ENCODE measurements at places on chromosomes 3 and 15.
A peak's percentile ranks its signal among the peaks of the same experiment; 100 is the strongest.

GRCh38 chr3:185656321-185656840 is 70.3 kb downstream of the SENP2 start:
- DNase-seq: no peak

DNA sequence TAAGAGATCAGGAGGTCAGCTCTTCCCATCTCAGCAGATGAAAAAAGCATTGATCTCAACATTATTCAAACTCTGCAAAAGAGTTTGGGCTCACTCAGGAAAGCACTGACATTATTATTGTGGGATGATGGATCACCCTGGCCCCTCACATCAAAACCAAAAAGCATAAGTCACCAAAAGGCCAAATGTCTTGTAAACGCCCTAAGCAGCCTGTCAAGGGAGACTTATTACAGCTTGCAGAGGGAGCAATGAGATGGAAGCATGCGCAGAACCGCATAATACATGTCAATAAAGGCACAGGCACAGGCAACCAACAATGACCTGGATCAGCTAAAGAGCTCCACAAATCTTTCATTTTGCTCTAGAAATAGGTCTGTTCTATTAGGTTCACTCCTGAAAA is 4.6 kb downstream of the FSIP1 start:
- no peak for DNase-seq

DNA sequence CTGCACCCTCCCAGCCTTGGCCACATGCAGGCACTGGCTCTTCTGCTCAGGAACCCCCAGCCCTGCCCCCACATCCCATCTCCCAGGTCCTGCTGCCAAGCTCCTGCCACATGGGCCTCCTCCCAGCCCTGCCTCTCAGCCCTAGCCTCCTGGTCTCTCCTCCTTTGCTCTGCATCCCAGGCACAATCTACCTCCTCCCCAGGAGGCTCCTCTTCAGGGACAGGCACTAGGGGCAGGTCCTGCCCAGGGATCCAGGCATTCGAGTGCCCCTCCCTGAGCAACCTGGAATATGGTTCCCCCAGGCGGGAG is 12.4 kb downstream of the DNAJB8 start:
- no peak for DNase-seq

GRCh38 chr3:118990823-118991560 is 43.7 kb downstream of the IGSF11 start:
- DNase-seq: no peak

DNA sequence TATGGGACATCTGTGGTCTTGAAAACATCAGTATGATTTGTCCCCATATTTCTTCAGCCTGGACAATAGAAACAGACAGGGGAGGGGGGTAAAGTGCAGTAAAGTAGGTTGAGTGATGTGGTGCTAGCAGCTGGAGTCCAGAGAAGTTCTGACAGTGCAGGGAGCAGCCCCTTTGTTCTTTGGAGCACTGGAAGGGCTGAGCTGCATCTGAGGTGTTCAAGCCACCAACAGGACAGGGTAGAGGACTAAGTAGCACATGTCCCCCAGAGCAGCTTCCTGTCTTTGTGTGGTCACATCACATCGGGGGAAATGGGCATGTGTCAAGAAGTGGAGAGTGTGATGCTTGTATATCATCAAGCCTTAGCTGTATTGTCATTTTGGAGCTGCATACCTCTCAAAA is 12.1 kb downstream of the MRPS22 start:
- no peak for DNase-seq

DNA sequence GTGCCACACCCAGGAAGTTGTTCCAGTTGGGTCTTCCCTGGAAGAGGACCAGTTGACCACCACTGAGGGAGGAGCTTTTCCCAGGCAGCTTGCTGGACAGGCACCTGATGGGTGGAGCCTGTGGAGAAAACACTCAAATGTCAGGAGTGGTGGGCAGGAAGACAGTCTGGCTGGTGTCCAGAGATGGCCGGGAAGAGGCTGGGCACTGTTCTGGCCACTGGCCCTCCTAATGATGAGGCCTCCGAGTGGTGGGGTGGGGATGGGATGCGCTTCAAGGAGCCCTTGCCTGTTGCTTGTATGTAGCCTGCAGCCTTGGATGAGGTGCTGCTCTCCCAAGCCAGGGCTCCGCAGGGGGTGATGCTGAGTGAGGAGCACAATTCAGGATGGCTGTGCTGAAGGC is 12.3 kb downstream of the PLEKHO2 start:
- DNase-seq: no peak

DNA sequence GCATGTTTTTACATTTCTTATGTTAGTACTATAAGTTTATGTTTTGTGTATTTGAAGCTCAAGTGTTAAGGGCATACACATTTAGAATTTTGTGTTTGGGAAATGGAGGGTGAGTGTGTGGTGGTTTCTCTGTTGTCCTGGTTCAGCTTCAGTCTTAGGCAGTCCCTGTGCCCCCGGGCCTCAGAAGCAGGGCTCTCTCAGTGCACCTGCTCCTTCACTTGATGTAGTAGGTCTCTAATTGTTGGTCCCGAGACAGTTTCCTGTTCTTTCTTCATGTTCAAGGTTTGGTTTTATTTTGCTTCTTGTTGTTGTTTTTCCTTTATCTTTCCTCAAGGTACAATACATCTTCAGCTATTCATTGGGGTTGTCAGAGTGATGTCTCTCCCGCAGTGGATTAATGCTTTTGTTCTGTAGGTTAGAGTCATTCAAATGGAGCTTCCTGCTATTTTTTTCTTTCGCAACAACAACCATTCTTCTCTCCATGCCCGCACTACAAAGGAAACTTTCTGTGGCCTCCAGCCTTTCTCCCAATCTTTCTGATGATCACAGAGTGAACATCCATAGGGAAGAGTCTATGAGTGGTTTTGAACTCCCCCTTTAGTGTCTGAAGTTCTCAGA is 177.8 kb upstream of the GOLGA6L4 start:
- DNase-seq: no peak

- no peak for DNase-seq
Measured at GRCh38 chr3:195258449-195259153, 12.4 kb downstream of the XXYLT1 start.

DNA sequence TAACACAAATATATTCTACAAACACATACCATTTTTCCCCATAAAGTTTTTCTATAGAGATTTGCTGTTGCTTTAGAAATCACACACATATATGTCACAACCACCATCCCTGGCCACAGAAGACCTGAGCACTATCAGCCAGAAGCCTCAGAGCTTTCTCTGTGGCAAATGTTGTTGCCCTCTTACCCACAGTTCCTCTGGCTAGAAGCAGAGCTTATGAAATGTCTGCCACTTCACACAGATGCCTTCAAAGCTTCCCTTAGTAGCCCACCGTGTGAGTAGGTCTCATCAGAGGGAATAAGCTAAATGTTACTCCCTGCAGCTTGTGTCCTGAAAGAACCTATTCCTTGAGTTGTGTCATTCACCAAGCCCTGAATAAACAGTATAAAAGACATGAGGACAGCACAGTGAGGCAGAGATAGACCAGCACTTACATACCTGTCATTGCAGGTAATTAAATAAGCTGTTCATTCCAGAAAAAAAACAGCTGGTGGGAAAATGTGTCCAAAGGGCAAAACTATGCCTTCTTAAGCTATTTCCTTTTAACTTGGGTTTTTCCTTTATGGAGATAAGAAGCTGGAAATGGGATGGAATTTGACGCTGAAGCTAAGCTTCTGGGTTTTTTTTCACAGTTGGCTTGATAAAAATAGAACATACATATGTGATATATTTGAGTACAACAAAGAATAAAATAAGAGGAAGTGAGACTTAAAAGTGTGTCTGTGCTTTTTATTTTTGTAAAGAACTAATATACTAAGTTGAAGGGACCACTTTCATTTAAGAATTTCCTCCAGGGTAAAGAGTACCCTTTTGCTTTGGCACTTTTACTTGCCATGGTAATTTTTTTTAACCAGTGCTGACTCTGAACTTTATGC is 391.4 kb downstream of the KCNH8 start:
- DNase-seq: no peak

- DNase-seq: no peak
Measured at GRCh38 chr3:186825294-186825821, 17.2 kb upstream of the ADIPOQ start.

DNA sequence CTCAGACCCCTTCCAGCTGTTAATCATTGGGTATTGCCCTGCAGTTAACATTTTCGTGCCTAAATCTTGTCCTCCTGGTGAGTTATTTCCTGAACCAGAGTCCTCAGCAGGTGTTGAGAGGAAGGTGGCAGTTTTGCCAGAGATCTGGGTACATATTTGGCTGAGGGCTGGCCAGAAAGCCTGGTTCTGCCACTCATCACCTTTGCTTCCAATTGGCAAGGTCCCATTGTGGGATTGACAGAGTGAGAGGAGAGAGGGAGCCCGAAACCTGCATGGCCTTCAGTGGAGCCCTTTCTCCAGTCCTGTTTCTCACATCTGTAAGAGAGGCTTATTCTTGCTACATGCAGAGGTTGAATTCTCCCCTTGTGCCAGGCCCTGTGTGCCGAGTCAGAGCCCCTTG is 8.9 kb upstream of the TKT start:
- DNase-seq: no peak

GRCh38 chr3:135556174-135556573 is 409.4 kb upstream of the PPP2R3A start:
- DNase-seq: no peak

- peak; percentile 30 for DNase-seq
Measured at GRCh38 chr3:126134219-126134975, 46.0 kb downstream of the ALDH1L1 start.

GRCh38 chr15:34119291-34119690 is 17.4 kb downstream of the PGBD4 start:
- no peak for DNase-seq

DNA sequence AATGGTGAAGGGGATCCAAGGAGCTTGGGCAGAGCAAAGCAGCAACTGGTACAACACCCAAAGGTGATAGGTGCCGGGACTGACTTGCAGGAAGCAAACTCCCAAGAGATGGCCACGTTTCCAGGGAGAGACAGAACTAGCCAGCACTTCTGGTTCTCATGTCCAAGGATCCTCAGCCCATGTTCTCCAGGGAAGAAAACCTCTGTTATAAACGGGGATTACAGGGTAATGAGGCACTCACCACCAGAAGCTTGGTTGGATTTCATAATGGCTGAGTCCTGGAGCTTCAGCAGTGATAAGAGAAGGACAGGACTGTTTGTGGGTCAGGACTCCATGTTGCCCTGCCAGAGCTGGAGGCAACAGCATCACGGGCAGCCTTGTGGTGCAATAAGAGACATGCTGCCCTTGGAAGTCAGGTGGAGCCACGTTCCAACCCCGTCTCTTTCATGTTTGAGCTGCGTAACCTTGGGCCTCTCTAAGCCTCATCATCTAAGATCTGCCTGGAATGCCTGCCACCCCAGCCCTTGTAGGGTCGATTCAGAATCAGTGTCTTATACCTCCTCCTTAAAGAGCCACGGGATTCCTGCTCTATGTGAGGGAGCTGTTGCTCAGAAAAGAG is 181.0 kb downstream of the ABHD5 start:
- DNase-seq: no peak

Data from activated T-cell treated with anti-CD3 and anti-CD28 coated beads for 4 hours (primary cell).